ENCODE measurements at places on chromosomes 6 and 20.

DNA sequence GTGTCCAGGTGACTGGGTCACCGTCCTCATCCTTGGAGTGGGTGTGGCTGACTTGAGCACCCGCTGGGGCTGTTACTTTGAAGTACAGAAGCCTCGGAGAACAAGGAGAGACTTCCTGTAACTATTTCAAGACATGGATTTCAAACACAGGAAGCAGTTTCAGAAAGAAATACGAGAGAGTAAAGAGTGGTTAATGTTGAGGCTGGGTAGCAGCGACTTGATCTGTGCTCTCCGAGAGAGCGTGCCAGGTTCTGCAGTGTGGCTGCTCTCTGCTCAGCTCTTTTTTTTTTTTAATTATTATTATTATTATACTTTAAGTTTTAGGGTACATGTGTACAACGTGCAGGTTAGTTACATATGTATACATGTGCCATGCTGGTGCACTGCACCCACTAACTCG, 17.5 kb upstream of the EFCAB8 start:
- DNase-seq = no peak

DNA sequence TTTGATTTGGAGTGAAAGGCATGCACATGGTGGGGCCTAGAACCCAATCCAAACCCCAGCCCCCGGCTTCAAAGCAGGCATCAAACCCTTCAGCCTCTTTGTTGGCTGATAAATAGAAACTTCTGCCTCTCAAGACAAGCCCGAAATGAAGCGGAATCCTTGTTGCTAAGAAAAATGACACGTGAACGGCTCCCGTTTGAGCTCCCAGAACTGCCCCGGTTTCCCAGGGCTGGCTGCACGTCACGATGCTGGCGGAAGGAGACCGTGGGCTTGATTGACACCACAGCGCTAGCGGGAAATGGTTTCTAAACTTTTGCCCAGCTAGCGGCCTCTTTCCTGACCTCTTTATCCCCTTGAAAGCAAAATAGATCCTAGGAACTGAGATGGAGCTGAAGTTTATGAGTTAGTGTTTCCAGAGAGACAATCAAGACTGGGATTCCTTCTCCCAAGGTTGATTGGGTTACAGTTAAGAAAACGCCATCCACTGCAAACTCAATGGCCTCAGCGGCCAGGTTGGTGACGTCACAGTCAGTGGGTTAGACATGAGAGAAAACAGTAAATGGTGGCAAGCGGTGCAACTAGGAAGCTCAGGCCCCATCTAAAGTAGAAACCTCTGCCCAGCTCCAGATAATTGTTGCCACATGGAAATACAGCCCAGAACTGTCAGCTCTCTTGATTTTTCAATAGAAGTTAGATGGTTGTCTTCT, 117.0 kb downstream of the ANKRD60 start:
- no peak for DNase-seq

DNA sequence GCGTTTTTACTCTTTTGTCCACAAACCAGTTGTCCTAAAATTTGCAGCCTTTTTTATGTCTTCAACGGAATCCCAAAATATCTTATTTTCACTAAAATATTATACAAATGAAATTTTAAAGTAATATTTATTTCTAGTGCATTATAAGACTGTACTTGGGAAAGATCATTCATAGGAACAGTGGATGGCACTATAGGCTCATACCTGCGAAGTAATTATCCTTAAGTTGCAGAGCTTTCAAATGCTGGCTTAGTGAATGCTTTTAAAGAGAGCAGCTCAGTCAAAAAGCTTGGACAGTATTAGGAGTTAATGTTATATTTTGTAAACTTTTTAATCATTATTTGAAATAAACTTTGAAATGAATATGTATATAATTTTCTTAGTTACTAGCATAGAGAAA, 254.9 kb downstream of the CDKAL1 start:
- no peak for DNase-seq

- no peak for DNase-seq
These were observed 7.9 kb downstream of the TGM3 start for GRCh38 chr20:2303673-2304072.

GRCh38 chr6:61809004-61809595, 476.9 kb downstream of the KHDRBS2 start:
- no peak for DNase-seq

DNA sequence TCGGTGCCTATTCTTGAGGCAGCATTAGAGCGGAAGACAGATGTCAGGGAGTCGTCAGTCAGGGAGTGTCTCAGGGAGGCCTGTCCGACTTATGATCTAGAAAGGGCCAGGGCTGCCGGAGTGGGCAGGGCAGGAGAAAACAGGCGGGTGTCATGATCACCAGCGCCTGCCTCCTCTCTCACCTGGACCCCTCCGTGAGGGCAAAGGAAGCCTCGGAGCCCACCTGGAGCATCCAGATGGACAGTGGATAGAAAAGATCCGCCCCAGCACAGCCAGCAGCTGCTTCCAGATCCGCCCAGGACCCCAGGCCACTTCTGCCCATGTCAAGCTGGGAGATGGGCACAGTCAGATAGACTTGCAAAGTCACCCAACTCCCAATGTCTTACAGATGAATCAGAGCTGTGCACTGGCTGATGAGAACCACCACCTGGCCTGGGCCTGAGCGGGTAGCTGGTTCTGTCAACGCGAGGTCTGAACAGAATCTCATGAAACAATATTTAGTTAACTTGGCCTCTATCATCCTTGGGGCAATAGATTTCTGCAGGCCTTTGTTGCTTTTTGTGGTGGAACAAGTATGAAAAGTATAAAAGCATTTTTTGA, 22.2 kb downstream of the PSMG4 start:
- DNase-seq = no peak

DNA sequence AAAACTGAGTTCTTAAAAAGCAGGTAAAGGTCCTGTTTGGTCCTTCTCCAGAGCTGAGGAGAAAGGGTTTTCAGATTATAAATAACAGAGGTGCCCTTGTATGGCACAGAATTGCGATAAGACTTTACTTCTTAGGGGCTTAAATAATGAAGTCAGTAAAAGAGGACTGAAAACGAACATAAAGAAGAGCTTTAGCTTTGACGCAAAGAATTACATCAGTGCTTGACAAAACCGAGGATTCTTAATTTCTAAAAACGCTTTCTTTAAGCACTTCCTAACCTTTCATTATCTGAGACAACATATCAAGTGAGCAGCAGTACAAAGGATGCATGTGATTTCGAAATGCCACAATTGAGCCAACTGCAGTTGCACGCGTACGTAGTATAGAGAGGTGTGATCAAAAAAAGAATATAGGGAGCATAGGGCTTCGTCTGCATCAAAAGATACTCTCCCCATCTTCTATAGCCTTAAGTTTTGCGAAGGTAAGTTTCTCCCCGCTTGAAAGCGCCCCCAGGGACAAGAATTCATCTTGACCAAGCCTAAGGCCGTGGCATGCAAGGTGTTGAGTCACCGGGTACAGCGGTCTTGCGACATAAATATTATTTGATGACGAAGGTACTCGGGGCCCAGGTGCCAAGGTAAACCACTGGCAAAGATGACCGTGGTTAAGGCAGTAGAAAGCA, 778 bp upstream of the LOC128125822 start:
- DNase-seq = peak; percentile 16

DNA sequence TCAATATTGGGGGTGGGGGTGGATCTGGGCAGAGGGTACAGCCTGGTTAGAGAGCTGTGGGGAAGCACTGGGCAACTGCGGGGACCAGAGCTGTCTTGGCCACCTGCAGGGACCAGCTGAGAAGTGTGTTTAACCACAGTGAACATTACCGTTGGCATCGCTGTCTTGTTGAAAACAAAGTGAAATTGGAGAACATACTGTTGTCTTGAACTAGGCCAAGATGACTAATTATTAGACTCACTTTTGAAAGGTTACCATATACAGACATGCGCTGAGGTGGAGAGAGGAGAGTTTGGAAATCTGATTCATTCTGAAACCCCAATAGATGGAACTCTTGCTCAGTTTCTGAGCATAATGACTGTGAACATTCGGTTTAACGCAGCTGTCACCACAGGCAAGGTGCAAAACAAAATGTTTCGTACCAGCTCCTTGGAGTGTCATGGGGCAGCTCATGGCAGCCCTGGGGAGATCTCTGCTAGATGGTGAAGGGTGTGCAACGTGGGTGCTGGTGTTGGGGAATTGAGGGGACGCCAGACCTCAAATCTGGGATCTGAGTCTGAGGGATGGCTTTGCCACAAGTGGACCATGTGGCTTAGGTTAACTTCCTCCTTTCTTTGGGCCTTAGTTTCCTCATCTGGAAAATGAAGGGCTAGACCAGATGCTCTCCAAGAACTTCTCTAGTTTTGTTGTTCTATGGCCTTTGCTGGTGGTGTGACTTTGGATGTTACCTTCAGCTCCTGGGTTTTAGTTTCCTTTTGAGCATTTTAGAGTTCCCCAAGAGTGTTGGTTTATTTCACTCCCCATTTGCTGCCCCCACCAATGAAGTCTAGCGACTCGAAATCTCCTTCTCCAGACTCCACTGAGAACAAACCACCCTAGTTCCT, 24.6 kb upstream of the GTSF1L start:
- DNase-seq = peak; percentile 43

DNA sequence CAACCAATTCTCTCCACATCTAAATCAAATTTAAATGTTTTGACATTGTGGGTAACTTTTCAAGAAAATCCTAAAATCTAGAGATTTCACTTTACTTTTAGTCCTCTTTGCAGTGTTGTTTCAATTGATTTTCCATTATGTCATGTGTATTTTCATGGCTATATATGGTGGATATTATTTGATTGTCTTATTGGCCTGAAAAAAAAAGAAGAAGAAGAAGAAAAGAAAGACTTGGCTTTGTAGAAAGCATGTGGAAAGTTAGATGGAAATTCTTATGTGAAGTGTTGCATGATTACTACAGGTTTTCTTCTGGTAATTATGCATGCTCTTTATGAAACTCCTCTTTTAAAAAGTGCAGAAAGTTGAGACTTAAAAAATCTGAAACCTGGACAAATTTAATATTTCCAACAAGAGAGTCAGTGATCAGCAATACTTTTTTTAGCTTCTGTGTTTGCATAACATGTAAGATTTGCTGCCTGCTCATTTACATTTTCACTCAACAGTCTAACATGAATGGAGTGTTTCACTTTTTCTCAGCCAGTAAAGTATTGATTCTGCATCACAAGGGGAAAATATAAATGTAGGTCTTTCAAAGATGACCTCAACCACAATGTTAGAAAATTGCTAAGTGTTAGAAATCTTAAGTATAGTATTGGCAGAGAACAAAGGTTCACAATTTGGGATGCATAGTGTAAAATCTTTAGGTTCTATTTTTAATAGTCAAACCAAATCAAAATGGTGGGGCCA, 438.7 kb downstream of the BCKDHB start:
- no peak for DNase-seq

DNA sequence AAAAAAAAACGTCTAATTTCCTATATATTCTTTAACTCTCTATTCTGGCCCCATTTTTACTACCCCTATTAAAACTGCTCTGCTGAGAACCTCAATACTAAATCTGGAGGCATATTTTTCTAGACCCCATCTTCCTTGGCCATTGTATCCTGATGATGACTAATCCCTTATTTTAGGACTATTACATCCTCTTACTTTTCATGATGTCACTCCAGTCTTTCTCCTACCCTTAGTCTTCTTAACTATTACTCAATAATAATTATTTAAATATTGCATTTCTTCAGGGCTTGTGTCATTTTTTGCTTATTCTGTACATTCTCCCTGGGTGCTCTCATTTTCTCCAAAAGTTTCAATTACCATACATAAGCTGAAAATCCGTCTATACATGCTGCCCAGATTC, 6.4 kb downstream of the FBXO30 start:
- DNase-seq = no peak

DNA sequence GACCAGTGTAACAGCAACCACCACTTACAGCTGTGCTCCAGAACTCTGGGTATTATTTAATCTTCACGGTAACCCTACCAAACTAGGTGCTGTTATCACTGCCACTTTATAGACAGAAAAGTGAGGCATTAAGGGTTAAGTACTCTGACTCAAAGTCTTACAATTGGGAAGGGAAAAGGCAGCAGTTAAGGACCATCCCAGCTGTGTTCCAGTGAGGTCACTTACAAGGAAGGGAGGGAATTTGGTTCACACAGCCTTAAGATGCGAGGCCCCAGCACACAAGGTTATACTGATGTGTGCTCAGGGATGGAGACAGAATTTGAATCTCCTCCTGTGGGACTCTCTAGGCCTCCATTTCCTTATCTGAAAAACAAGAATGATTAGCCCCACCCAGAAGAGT, 46.7 kb downstream of the TRERF1 start:
- DNase-seq = no peak

GRCh38 chr20:20521736-20522135, 153.8 kb downstream of the INSM1 start:
- DNase-seq = no peak

DNA sequence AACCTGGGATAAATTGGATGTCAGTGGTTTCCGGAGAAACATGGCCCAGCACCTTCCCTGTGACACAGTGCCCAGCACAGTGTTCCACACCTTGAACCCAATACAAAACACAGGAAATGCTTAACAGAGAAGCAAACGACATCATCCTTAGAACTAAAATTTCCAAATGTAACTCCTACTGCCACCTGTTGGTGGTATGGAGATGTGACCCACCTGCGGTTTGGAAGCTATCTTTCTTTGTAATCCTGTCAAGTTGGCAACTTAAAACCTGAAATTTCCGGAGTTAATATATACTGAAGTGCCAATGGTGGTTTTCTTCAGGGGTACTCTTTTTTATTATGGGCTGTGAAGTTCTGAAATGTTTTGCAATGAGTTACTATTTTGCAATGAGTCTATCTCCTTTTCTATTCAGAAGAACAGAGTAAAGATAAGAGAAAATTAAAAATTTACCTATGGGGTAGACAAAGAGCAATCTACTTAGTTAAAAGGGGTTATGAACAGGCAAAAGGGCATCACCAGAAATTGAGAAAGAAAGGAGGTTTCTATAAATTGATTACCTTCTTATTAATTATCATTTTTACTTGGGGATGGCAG, 658.8 kb downstream of the PTPRT start:
- no peak for DNase-seq

DNA sequence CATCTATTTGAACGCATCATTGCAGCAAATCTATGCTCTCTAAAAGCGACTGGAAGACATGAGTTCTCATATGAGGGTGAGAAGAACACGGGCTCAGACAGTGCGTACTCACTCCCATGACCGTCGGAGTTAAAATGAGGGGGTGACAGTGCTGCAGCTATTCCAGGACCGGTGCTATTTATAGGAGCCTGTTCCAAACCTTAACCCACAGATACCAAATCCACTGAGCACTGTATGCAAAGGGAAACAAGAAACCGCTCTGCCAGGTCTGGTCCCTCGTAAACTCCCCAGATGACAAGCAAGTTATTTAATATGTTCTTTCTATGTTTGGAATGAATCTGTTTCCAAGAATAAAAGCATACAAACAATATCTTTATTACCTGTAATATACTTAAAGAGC, 22.9 kb downstream of the PPP1R3G start:
- no peak for DNase-seq

Data from stimulated activated CD8-positive, alpha-beta memory T cell treated with anti-CD3 and anti-CD28 coated beads, Interleukin-15, amount 100 ng/mL, for 48 hours (primary cell).